NCI-H1930 (cell line): ENCODE measurements at places on chromosomes 12 and 14.

- DNase-seq, result no peak
Observed at GRCh38 chr14:89616852-89617341, 199.9 kb upstream of the FOXN3 start.

GRCh38 chr12:66132408-66132807 is 1.9 kb upstream of the LLPH start:
- DNase-seq, result no peak

DNA sequence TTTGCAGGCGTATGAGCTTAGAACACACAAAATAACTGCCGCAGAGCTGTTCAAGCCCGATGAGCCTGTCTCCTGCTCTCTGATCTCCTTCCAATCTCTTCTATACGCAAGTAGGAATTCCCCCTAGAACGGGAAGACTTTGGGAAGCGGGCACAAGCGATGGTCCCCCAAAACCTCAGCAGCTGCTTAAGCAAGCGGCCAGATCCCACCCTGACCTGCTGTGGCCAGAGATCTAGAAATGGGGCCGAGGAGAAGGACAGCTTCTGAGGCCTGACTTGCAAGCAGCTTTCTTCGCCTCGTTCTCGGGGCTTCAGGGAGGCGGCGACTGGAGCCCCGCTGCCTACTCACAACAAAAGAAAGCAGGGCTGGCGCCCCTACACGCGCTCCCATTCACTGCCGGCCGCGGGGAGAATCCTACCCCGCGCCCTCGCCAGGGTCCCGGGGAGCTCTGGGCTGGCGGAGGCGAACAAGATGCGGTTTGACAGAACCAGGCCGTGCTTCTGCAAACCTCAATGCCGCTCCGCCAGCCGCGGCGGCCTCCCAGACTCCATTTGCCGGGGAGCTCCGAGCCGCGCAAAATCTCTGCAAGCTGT is 922 bp downstream of the TBX5 start:
- no peak for DNase-seq

GRCh38 chr12:88752183-88752582 is 171.9 kb upstream of the KITLG start:
- DNase-seq, result no peak
